ENCODE measurements at places on chromosomes 12 and 14.

- no peak for DNase-seq
Measured at GRCh38 chr12:50166799-50167048, 445 bp downstream of the CERS5 start.

GRCh38 chr12:68370667-68371066, 38.5 kb upstream of the MDM1 start:
- no peak for DNase-seq

- no peak for DNase-seq
Measured at GRCh38 chr12:11630046-11630706, 19.3 kb upstream of the ETV6 start.

- DNase-seq = no peak
Measured at GRCh38 chr12:113831016-113831415, 135.1 kb downstream of the RBM19 start.
